Hindlimb muscle (tissue), 1 donor: ENCODE measurements at places on chromosomes 11 and 22.

- DNase-seq: no peak
These were observed 13.9 kb downstream of the OR5B3 start for GRCh38 chr11:58392746-58393145.

- peak; percentile 90 for DNase-seq
These were observed 839.9 kb upstream of the TENM4 start for GRCh38 chr11:80280737-80281136.

- DNase-seq: no peak
These were observed 37.1 kb downstream of the IGHMBP2 start for GRCh38 chr11:68940651-68941323.

GRCh38 chr11:111935317-111936039 is 1.7 kb upstream of the DIXDC1 start:
- no peak for DNase-seq

DNA sequence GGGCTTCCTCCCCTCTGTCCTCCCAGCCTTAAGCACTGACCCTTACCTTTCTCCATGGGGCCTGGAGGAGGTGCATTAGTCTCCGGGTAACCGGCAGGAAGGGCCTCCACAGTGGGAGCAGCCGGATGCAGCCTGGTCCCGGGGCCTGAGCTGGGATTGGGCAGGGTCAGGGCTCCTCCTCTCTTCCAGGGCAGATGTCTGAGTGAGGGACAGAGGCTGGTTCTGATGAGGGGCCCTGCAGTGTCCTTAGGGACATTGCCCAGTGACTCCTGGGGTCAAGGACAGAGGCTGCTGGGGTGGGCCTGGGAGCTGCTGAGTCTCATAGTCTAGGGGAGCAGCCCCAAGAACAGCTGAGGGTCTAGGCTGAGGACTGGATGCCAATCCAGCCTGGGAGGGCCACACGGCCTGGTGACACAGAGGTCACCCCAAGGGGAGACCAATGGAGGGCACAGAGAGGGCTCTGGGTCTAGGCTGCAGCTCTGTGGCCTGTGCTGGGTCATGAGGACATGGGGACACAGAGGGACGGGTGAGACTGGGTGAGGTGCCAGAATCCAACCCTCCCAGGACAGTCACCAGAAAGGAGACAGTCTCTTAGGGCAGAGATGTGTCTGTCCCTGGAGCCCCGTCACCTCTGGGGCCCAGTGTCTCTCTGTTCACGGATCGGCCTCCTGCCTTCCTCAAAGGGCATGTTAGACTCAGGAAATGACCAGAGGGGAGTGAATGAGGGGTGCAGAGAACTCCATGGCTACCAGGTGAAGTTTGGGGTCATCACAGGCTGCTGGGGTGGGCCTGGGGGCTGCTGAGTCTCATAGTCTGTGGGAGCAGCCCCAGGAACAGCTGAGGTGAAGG is 6.5 kb downstream of the IGLL5 start:
- DNase-seq: no peak

DNA sequence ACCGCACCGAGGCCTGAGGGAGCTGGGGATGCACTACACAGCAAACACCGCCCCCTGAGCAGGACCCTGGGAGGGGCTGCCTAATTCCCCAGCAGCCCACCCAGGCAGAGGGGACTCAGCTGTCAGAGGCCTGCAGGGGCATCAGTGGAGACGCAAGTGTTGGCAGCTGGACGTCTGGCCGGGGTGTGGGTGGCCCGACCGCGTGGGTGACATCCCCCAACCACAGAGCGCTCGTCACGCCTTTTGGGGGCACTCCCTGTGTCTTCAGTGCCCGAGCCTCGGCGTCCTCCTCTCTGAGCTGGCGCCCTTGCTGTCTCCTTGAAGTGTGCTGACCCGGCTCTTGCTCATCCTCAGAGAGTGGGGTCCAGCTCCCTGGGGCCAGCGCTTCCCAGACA is 150.2 kb downstream of the BRD1 start:
- DNase-seq: no peak

DNA sequence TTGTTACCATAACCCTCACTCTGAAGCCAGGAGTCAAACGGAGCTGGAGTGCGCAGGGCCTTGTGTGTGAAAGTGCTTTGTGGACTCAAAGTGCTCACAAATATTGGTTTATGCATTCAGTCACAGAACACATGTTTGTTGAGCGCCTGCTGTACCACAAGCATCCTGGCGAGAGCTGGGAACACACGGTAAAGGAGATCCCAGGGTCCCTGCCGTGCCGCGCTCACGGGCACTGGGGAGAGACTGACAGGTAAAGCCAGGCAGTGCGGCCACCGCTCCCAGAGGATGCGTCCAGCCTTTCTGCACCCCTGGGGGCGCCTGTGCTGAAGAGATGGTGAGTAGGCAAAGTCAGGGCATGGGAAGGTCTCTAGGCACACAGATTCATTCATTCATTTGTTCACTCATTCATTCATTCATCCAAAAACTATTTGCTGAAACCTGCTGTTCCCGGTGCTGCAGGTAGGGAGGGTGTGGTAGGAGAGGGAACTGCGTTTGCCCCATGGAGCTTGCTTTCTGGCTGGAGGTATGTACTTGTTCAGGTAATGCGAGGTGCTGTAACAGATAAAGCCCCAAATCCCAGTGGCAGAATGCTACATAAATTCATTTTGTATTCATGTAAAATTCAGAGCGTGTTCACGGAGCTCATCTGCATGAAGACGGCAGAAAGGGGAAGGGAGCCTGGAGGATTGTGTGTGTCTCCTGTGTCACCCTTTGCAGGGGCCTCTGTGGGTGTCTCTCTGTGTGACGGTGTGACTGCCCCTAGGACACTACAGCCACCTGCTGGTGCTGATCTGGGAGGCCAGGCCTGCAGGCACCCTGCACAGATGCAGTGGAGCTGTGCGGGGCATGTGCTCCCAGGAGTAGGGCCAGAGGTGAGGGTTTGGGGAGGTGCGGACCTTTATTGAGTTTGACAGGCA is 167.0 kb upstream of the B3GAT1 start:
- no peak for DNase-seq
